GM12891 (cell line): ENCODE measurements at places on chromosomes 5 and 9.

DNA sequence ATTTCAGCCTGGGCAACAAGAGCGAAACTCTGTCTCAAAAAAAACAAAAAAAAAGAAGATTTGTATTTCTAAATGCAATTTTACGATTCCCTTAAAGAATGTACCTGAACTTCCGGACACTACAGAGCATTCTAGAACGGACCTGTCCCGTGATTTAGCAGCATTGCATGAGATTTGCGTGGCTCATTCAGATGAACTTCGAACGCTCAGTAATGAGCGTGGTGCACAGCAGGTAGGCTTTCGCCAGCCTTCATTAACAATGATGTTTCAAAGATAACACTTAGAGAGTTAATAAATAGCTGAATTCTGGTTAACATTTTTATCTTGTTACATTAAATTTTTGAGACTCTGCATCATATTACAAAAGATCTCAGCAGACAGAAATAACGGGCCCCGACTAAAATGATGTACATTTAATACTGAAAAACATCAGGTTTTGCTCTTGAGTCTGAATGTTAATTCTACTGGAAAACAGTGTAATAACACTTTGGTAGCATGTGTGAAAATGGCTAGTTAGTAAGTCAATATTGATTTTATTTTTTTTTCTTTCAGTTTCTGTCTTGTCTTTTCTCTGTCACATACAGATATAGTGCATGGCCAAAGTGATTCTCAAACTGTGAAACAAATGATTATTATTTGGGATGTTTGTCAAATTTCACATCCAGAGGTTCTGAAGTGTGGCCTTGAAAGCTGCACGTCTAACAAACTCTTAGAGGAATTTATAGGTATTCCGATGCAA, 23.3 kb downstream of the CCNH start:
- no peak for DNase-seq

- no peak for DNase-seq
Measured at GRCh38 chr5:1803192-1803591, 2.0 kb downstream of the NDUFS6 start.

GRCh38 chr5:159975462-159976019, 33.4 kb upstream of the TTC1 start:
- DNase-seq, result no peak

- no peak for DNase-seq
Measured at GRCh38 chr9:98462310-98462709, 206.9 kb upstream of the TBC1D2 start.

GRCh38 chr9:2290382-2290781, 275.2 kb downstream of the SMARCA2 start:
- no peak for DNase-seq

- no peak for DNase-seq
Measured at GRCh38 chr9:94944626-94945025, 218.1 kb downstream of the AOPEP start.

- no peak for DNase-seq
Measured at GRCh38 chr9:134358662-134359319, 32.5 kb downstream of the RXRA start.

DNA sequence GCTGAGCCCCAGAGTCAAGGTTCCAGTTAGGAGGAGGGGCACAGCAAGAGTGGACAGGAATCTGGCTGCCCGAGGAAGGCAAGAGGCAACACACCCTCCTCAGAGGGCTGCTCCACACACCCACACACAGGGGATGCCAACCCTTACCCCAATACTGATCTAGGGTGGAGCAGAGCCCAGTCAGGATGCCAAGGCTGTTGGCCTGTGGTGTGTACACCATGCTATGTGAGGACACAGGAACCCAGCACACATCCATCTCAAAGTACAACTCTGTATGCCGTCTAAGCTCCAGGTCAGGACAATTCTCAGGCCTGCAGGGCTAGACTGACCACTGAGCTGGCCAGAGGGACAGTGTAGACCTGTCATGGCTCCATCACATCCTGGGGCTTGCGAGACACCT, 2.6 kb downstream of the SEPTIN8 start:
- DNase-seq, result no peak

- no peak for DNase-seq
Measured at GRCh38 chr9:23380821-23381220, 445.2 kb downstream of the ELAVL2 start.

GRCh38 chr5:177334781-177335700, 16.4 kb downstream of the LMAN2 start:
- DNase-seq, result no peak

GRCh38 chr9:126844085-126844484, 16.4 kb upstream of the ZBTB34 start:
- DNase-seq, result no peak

DNA sequence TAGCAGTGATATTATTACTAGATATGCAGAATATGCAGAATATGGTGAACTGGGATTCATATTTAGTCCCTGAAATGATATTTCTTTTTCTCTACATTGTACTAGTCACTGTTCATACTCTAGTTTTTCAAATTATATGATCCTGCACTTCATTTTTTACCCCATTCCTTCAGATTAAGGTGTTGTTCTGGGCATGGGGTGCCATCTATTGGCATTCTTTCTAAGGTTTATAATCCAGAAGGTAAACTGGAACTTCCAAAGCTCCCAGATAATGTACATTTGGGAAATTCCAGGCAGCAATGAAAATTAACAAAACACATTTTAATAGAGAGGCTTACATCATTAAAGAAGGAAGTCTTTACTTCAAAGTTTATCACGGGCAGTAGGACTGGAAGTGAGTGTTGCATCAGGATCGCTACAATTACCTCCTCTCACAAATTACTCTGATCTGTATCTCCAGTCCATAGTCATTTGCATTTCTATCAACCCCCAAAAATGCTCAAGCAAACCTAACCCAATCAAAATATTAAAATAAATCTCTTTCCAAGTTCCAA, 12.5 kb downstream of the RFX3 start:
- no peak for DNase-seq

GRCh38 chr9:29966247-29966646, 2393.0 kb upstream of the C9orf72 start:
- DNase-seq, result no peak

DNA sequence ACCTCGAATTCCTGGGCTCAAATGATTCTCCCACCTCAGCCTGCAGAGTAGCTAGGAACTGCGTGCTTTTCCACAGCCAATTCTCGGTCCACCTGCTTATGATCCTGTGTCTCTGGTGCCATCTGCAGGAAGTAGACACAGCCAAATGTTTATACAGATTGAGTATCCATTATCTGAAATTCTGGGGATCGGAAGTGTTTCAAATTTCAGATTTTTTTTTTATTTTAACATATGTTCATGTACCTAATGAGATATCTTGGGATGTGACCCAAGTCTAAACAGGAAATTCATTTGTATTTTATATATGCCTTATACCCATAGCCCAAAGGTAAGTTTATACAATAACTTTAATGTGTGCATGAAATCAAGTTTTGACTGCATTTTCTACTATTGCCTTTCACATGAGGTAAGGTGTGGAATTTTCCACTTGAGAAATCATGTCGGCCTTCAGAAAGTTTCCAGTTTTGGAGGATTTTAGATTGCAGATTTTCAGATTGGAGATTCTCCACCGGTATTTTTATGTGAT, 89.5 kb downstream of the ESM1 start:
- no peak for DNase-seq

DNA sequence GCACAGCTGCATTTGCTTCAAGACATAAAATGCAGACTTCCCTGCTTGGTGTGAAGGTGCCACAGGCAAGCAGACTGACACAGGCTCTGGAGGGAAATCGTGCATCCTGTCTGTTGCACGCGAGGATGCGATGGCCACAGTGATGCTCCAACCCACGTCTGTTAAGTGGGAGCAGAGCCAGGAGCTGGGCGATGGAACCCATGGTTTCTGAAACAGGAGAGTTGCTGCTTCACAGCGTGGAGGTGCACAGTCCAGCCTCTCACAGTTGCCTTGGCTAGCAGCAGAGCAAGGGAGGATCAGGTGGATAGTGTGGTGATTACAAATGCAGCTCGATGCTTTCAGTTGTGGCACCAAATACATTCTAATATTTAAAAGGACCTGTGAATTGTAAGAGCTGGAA, 108.8 kb downstream of the TENT4A start:
- no peak for DNase-seq

DNA sequence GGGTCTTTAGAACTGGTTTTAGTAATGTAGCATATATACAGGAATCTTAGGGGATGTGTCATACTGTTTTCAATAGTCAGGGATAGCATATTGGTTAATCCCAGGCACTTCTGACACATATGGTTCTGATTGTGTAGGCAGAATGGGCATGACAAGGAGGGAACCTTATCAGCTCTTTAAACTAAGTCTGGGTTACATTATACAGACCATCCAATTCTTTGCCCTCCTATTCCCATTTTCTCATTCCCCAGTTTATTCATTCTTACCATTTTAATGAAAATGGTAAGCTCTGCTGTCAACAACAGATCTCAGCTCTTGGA, 85.1 kb downstream of the NDUFAF2 start:
- DNase-seq, result no peak

GRCh38 chr9:33748633-33749304, 46.6 kb upstream of the PRSS3 start:
- no peak for DNase-seq

DNA sequence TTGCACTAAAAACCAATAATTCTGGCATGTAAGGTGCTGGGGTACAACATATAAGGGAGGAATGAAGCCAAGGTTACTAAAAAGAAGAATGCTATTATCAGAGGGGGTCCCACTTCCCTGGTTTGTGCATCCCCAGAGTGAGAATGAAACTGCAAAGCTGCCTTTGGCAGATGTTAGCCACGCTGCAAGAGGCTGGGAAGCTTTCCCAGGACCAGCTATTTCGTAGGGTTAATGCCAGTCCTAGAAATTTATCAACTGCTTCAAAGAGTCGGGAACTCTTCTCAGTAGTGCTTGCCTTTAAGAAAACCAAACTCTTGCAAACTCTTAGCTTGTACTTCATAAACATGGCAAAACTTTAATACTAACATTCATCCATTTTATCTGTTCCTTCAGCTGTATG, 87.5 kb upstream of the NR5A1 start:
- no peak for DNase-seq

DNA sequence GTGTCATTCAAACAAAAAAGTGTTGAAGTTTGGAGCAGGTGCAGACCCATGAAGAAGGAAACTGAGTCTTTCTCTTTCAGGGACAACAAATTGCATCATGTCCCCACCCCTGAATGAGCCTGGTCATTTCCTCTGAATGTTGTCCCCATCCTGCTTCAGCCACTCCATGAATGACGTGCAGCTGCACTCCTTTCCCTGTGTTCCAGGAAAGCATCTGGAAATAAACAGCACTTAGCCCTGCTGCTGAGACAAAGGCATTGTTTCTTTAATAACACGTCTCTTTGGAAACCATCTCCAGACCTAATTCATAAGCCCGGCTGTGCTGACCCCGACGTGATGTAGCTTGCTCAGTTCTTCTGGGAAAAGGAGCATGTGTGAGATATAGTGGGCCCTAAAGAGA, 682.3 kb downstream of the BRINP1 start:
- DNase-seq, result no peak

DNA sequence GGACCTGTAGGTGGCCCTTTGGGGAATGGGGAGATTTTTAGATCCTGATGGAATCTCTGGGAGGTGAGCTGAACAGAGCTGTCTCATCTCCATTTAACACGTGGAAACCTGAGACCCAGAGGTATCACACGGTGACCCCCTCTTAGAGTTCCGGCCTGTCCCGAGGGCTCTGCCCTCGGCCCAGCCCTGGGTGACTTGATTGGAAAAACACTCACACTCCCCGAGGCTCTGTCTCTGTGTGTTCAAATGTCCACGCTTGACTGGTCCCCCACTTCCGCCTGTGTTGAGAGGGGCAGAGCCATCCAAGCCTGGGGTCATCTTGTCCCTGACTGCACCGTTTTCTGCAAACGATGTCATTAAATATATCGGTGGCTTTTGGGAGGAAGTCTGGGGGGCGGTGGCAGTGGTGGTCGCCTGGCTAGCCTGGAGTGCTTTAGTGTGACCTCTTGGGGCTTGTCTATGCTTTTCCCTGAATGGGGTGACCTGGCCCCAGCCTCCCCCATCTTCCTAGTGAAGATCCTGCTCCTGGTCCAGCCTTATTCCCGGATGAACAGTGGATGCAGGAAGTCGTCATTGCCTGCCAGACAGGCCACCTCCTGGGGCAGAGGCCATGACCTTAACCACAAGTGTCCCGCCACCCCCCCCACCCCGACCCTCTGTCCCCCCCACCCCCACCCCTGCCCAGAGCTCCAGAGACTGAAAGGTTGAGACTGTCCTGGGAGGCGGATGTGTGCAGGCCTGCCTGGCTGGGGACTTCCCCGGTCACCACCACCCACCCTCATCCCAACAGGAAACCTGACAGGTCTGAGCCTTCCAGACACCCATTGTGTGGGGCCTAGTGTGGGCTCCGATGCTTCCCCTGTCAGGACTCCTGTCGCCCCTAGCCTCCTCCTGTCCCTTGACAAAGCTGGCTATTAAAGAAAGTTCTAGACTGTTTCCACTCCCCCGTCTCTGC, 5.3 kb upstream of the DAB2IP start:
- DNase-seq, result no peak

DNA sequence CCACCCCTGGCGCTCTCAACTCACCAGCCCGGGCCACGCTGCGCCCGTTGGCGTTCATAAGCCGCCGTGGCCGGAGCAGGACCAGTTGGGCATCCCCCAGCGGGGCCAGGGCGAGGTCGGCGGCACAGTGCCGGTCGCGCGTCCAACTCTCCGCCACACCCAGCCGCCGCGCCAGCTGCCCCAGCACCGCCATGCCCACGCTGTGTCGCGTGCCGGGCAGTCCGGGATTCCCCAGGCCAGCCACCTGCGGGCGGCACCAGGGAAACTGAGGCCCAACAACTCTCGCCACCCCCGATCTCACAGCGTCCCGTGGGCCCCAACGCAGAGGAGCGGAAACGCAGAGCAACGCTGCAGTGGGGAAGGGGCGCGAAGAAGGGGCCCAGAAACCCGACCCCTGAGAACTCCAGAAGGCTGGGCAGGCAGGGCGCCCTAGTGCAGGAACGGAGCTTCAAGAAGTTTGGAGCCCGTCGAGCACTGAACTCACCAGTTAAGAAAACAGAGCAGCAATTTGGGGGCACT, 453 bp downstream of the PTRH1 start:
- peak; percentile 43 for DNase-seq

- no peak for DNase-seq
Measured at GRCh38 chr5:174239718-174240117, 194.2 kb downstream of the NSG2 start.

- no peak for DNase-seq
Measured at GRCh38 chr5:135534609-135535419, 950 bp downstream of the NEUROG1 start.

DNA sequence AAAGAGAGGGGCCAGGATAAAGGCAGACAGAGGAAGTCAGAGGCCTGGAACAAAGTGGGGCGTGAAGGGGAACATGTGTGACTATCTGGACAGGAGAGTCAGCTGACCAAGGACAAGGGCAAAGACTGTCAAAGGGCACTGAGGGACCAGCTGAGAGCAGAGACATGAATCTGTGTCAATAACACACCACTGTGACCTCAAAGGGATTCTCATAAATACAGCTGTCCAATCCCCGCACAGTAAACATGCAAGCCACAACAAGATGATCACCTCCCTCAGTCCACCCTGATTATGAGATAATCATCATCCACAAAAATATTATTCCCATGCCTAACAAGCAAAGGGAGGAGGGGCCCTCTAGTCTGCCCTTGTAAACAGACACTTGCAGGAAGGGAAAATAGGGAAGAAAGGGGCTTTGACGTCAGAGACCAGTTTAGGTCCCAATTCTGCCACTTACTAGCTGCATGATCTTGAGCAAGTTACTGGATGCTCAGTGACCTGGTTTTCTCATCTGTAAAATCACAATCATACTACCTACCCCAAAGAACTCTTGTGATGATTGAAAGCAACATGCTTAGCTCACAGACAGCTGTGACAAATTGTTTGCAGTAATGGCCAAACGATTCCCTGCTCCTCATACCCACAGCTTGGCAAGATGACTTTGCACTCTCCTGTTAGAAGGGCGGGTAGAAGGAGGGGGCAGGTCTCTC, 41.8 kb downstream of the RAPGEF1 start:
- DNase-seq, result no peak

- DNase-seq, result no peak
Measured at GRCh38 chr5:178650214-178650613, 23.4 kb upstream of the CLK4 start.
